ENCODE measurements at places on chromosomes 7 and 10.

- DNase-seq: no peak
Measured at GRCh38 chr7:152910545-152911225, 151.1 kb downstream of the ACTR3B start.

- DNase-seq: no peak
Measured at GRCh38 chr7:99019523-99020412, 124.1 kb downstream of the SMURF1 start.

GRCh38 chr7:936386-937054 is 18.0 kb downstream of the ADAP1 start:
- peak; percentile 43 for DNase-seq

GRCh38 chr7:135377171-135377570 is 132.7 kb downstream of the CNOT4 start:
- no peak for DNase-seq

GRCh38 chr7:2247141-2247995 is 5.3 kb downstream of the NUDT1 start:
- peak; percentile 17 for DNase-seq

DNA sequence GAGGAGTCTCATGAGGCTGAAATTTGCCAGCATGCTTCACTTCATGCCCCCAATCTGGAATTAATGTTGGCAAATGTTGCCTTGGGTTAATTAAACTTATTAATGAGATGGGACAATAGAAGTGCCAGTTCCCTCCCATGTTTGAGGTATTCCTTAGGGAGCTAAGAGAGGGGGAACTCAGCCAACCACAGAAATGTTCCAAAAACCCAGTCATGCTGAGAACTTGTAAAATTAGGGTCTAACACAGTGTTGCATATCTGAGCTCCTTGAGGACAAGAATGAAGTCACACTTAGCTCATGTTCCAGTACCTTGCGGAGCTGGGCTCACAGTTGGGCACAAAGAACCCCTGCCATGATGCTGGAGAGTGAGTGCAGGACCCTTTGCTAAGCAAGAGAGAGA is 89.4 kb downstream of the OAT start:
- no peak for DNase-seq

GRCh38 chr10:18144928-18145327 is 4.7 kb downstream of the CACNB2 start:
- DNase-seq: peak; percentile 54

DNA sequence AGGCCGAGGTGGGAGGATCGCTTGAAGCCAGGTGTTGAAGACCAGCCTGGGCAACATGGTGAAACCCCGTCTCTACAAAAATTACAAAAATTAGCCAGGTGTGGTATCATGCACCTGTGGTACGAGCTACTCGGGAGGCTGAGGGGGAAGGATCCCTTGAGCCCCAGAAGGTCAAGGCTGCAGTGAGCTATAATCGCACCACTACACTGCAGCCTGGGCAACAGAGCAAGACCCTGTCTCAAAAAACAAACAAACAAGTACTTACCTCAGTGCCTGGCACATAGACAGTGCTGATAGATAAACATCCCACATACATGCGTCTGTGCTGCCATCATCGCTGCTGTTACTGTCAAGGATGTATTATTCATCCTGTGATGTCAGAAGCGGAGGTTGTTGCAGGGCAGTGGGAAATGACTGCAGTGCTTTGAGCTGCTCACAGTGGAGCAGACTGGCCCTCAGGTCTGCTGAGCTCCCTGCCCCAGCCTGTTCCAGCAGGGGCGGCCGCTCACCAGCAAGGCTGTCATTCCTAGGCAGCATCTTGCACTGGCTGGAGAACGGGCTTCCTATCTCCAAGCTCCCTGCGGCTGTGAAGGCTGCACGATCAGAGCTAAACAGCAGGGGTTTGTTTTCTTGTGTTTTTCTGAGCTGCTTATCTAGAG is 18.6 kb downstream of the FOXK1 start:
- DNase-seq: peak; percentile 99

- no peak for DNase-seq
Measured at GRCh38 chr7:45982907-45983719, 62.0 kb upstream of the IGFBP3 start.

- no peak for DNase-seq
Measured at GRCh38 chr10:42646214-42646613, 7.8 kb upstream of the ZNF33B start.

DNA sequence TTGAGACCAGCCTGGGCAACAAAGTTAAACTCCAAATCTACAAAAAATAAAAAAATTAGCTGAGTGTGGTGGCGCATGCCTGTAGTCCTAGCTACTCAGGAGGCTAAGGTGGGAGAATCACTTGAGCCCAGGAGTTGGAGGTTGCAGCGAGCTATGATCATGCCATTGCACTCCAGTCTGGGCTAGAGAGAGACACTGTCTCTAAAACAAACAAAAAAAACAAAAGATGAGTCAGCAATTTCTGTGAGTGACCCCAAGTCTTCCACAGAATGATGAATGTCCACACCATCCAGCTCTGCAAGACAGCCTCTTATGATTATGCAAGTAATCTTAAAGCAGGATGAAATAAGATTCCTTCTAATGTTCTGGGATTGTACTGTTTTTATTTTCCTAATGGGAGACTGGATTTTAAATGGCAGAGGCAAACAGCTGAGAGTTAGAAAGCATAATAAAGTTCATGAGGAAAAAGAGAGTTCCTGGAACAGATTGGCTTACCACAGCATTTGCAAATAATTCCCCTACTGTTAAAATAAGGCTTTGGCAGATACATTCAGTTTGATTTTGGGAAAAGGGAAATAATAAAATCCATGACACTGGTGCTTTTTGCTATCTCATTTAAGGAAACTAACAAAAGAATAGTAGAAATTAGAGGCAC is 18.9 kb upstream of the PRKAR2B start:
- DNase-seq: peak; percentile 61

GRCh38 chr10:5615316-5615715 is 51.1 kb downstream of the ASB13 start:
- peak; percentile 62 for DNase-seq

- DNase-seq: no peak
Measured at GRCh38 chr10:6597478-6597877, 17.4 kb upstream of the PRKCQ start.

- DNase-seq: no peak
Measured at GRCh38 chr7:7641129-7641663, 644 bp downstream of the UMAD1 start.

- peak; percentile 23 for DNase-seq
Measured at GRCh38 chr7:117401293-117402002, 25.8 kb downstream of the ASZ1 start.

DNA sequence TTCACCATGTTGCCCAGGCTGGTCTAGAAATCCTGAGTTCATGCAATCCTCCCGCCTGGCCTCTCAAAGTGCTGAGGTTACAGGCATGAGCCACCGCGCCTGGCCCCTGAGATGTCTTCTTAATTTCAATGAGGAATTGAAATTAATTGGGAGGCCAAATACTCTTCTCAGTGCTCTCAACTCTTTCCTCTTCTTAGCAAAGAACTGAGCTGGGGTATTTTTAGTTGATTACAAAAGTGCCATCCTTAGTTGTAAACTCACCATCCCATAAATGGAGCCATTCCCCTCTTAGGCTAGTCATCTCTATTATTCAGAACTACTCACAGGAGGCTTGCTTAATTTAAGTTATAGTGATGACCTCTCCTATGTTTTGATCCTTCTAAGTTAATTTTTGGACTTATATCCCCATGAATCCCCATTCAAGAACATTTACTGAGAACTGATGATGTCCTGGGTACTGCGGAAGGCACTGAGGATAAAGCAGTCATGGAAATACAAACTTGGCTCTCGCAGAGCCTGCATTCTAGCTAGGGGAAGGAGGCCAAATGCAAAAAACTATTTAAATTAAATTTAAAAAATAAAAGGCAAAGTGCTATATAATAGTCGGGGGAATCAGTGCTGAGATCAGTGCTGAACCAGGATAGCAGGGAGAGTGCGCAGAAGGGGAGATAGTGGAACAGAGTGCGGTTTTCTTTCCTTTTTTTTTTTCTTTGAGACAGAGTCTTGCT is 145.3 kb downstream of the SFMBT2 start:
- DNase-seq: no peak

GRCh38 chr10:53395449-53395848 is 622.9 kb upstream of the MBL2 start:
- DNase-seq: no peak

DNA sequence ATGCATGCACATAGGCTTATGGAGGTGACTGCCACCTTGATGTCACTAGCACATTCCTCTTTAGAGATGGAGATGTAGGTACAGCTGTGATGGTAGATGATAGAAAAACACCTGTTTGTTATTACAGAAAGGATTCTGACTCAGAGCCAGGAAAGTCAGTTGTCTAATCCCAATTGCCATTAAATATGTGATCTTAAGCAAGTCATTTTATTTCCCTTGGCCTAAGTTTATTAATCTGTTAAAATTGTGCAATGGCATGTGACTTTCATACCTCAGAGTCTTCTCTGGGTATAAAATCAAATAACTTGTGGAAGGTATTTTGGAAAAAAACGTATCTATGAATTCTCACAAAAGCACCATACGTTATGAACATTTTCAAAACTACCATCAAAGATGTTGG is 123.9 kb upstream of the BET1 start:
- DNase-seq: no peak

DNA sequence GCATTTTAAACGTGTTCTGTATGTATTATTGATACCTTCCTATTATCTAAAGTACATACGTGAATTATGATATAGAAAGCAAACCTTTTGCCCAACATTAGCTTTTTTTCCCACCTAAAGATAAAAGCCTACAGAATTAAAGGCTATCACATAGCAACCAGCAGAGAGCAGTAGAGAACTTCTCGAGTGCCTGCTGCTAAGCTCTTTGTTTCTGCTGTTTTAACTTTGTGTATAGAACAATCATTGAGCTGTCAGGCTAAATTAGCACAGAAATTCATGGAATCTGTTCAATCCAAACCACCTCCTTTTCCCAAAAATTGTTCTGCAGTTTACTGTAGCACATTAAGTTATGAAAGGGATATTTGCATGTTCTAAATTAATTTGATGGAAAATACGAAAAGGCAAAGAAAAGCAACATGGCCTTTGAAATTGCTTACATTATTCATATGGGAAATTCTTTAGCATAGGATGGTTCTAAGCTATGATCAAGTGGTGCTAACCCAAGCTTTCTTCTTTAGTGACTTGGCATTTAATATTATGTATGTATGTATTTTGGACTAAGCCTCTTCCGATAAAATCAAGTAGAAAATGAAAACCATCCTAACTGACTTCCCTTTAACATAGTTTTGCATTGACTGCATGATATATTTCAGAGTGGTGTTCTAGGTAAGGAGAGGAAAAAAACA is 1288.5 kb downstream of the GATA3 start:
- peak; percentile 47 for DNase-seq

GRCh38 chr7:135253851-135254771 is 20.5 kb downstream of the STRA8 start:
- peak; percentile 68 for DNase-seq

DNA sequence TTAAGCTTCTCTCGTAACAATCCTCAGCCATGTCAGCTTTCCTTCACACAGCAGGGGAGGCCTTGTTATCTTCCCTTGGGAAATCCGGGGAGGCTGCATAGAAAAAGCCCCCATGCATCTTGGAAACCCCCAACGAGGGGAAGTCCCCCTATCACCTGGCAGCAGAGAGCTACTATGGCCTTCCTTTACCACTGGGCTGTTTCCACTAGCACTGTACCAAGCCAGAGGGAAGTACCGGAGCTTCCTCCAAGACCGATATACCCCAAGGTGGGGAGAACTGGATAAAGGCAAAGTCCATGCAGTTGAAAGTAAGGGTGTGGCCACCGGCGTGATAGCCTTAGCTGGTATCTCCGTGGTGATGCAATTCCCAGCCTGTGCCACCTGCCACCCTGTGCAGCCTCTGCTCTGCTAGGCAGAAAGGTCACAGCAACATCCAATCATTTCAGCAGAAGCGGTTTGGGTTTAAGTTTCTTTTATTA is 4.4 kb upstream of the CLIP2 start:
- DNase-seq: no peak

- DNase-seq: no peak
Measured at GRCh38 chr7:141698247-141699015, 3.5 kb downstream of the DENND11 start.

GRCh38 chr7:63080406-63080805 is 918.2 kb upstream of the ZNF722 start:
- DNase-seq: no peak

DNA sequence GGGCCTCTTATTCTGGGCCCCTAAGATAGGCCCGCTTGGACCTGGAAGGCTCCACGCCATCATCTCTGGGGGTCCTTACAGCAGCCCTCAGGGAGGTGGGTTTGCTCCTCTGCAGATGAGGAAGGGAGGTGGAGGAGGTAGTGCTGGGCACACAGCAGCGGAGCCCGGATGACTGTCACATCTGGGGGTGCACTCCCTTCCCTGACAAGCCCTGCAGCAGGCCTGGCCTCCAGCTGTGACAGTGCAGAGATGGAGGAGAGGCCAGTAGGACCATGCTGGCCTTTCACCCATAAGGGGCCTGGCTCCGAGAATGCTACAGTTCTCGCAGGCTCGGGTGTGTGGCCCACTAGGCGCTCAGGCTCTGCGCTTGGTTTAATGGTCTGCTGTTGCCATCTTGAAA is 9.2 kb downstream of the GDF2 start:
- DNase-seq: no peak

DNA sequence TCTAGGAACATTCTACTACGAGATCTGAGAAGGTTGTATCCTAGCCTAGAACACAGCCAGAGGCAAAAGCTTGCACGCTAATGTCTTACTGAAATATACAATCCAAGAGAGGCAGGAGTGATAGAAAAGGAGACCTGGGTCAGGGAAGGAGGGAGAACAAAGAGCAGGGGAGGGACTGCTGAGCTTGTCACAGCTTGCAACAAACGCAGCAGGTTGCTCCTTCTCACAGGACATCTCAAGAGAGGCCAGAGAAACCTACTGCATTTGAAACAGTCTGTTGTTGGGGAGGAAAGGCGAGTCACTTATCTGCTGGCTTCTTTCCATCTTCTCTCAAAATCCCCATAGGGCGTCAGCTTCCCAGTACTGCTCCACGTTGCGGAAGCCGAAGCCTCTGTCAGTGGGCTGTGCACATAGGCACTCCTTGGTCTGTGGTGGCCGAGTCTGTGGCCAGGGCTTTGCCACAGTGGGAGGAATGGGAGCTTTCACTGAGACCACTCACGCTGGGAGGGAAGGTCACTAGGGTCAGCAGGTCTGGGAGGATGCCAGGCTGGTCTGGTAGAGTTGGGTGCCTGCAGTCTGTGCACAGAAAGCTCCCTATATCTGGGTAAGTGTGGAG is 25.8 kb upstream of the GPNMB start:
- DNase-seq: no peak

DNA sequence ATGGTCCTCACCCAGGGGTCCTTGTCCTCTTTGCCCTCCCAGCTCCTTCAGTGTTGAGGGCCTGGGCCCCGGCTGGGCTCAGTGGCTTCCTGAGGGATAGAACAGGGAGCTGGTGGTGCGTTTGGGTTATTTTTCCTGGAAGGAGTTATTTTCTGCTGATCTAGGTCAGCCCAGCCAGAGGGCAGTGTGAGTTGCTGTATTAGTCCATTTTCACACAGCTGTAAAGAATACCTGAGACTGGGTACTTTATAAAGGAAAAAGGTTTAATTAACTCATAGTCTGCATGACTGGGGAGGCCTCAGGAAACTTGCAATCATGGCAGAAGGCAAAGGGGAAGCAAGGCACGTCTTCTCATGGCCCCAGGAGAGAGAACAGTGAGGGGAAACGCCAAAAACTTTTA is 122.4 kb upstream of the PCBD1 start:
- DNase-seq: no peak

All from iris pigment epithelial cell (primary cell).